Psoas muscle (tissue), 8 donors: ENCODE measurements at places on chromosomes 12 and 14.

DNA sequence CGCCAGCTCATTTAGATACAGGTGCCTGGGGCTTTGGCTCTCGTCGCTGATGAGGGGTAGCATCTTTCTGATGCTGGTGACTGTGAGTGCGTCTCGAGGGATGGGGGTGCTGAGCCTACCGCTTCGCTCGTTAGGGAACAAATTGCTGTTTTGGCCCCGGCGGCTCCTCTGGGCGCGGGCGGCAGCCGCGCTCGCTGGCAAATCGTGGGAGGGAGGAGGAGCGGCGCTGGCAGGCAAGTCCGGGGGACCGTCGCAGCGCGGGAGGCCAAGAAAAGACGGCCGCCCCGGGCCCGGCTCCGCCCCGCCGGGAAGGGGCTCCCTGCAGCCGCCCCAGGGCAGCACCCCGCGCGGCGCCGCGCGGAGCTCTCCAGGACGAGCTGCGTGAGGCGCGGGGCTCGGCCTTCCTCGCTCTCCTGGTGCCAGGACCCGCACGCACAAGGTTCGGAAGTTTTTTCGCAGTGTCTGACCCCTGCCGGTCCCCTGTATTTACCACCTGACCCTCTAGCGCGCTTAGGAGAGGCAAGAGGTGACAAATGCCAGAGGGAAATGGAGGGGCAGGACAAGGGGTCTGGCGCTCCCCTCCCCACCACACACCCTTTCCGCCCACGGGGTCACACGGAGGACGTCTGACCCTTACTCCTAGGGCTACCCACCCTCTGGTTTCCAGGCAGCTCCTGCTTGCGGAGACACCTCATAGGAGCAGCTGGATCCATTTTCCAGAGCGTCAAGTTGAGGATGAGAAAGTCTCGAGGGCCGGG lies 899 bp upstream of the KCNH3 start:
- peaks cover 6% of the 10 kb centered on the region for H3K4me1 ChIP-seq
- no peaks in the 10 kb centered on the region for H3K36me3 ChIP-seq
- peaks cover 50% of the 10 kb centered on the region for H3K27me3 ChIP-seq

DNA sequence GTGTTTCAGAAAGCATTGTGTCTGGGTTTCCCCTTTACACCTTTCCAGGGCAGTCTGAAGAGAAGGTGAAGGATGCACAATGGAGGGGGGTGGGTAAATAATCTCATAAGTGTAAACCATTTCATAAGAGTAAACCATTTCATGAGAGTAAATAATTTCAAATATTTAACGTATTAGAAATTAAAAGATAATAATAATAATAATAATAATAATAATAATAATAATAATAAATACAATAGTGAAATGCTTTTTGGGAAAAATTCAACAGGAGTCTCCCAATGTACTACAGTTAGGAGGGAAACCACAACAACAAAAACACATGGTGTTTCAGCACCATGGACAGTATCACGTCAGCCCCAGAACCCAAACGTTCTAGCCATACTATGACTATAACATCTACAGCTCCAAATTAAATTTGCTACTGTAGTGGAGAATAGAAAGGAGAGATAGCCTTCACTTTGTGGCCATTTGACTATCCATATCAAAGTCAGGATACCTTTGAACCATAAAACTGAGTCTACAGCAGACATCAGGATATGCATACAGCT lies 691.8 kb downstream of the BCL11B start:
- no peaks in the 10 kb centered on the region for H3K4me1 ChIP-seq
- no peak overlapping the region for H3K27ac ChIP-seq
- DNase-seq: no peak
- no peaks in the 10 kb centered on the region for H3K36me3 ChIP-seq

DNA sequence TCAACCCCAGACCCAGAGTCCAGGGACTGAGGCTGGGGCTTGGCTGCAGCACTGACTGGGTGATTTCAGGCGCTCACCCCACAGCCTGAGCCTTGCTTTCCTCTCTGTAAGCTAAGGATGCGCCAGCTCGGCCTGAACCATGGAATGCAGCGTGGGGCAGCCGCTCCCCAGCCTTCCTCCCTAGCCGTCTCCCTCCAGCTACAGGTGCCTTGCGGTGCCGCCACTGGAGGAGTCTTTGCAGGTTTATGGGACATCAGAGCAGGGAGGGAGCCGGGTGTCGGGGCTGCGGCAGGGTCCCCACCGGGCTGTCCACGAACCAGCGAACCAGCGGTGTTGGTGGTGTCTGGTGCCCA lies 19.4 kb downstream of the PPP2R5C start:
- H3K27me3 ChIP-seq: no peaks in the 10 kb centered on the region
- H3K27ac ChIP-seq: no peak overlapping the region
- H3K4me3 ChIP-seq: peak overlapping the region; percentile 75
- H3K4me1 ChIP-seq: peaks cover 9% of the 10 kb centered on the region
- DNase-seq: no peak

DNA sequence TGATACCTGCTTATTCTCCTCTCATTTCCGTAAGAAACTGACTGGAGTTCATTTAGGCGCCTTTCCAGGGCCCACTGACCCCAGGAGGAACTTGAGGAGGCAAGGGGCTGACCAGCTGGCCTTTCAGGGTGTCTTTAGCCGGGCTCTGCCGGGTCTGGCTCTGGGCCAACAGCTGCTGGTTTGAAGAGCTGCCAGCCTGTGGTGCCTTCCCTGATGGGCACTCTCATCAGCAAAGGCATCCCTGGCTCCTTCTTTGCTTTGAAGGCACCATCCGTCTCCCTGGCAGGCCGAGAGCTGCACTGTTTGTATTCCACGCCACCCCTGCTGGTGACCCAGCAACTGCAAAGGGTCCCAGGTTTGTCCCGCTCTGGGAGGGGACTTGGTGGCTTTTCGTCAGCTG lies 42.0 kb downstream of the IQSEC3 start:
- H3K27me3 ChIP-seq: peaks cover 28% of the 10 kb centered on the region
- H3K36me3 ChIP-seq: no peaks in the 10 kb centered on the region
- no peak overlapping the region for H3K27ac ChIP-seq
- H3K4me3 ChIP-seq: no peak overlapping the region
- peak; percentile 44 for DNase-seq

- no peaks in the 10 kb centered on the region for H3K27me3 ChIP-seq
- no peak overlapping the region for H3K4me3 ChIP-seq
- no peak overlapping the region for H3K27ac ChIP-seq
- no peak for DNase-seq
- H3K36me3 ChIP-seq: no peaks in the 10 kb centered on the region
Measured at GRCh38 chr12:966724-967123, 17.2 kb upstream of the RAD52 start.

DNA sequence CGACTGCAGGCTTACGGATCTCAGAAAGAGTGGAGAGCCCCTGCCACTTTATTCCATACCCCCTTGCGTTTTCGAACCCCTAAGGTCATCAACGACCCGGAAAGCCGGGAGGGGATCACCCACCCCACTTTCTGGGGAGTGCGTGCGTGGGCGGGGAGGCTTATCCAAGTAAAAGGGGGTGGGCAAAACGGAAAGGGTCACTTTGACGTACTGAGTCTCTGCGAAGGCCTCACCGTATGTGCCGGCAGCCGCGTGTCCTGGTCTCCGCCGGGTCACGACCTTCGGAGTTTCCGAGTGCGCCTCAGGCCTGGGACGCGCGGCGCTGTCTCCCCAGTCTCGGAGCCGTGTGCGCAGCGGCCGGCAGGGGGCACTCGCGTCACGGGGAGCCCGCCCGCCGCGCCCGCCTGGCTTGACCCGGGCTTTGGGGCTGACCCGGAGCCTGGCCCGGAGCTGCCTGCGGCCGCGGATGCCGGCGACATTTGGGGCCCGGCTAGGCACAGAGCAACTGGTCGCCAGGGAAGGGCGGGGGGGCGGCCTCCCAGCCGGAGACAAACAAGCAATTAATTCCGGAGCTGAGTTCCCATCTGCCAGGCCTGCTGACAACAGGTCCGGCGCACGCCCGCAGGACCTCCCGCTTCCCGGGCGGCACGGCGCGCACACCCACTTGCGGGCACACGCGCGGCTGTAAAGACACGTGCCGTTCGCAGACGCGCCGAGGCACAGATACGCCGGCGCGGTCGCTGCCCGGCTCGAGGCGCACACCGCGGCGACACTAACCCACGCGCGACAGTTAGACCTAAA lies 890 bp upstream of the KIF26A start:
- peaks cover 9% of the 10 kb centered on the region for H3K4me1 ChIP-seq
- peak overlapping the region; percentile 68 for H3K4me3 ChIP-seq
- no peaks in the 10 kb centered on the region for H3K36me3 ChIP-seq
- peak; percentile 75 for DNase-seq
- peak overlapping the region; percentile 36 for H3K27ac ChIP-seq
